ENCODE measurements at places on chromosomes 2 and 18.
A peak's percentile ranks its signal among the peaks of the same experiment; 100 is the strongest.

DNA sequence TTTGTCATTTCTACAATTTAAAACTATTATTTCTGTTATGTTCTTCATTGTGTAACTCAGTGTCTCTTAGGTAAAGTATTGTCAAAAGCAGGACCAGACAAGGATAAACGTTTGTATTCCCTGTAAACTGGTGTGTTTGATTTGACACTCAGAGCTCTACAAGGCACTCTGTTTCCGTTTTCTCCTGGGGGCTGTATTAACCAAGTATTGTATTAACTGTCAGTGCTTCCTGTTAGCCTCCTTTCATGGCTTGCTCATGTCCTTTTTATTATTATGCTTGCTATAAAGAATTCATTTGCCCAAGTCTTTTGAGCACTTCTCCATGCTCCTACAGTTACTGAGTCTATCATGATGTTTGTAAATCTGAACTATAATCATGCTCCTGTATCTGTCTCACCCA is 323.7 kb downstream of the LPIN1 start:
- no peak for DNase-seq

GRCh38 chr2:237736783-237737182 is 61.8 kb upstream of the RBM44 start:
- DNase-seq = no peak

DNA sequence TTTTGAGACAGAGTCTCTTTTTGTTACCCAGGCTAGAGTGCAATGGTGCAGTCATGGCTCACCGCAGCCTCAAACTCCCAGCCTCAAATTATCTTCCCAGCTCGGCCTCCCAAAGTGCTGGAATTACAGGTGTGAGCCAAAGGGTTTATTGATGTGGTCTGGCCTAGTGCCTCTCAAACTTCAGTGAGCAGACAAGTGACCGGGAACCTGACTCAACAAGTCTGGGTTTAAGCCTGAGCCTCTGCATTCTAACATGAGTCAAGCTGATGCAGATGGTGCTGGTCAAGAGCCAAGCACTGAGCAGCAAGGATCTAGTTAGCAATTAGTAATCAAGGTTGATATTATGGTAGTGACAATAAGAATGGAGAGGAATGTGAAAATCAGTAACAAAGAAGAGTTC is 21.3 kb downstream of the CDK15 start:
- DNase-seq = no peak

GRCh38 chr2:239000089-239000488 is 152.2 kb downstream of the TWIST2 start:
- no peak for DNase-seq

GRCh38 chr18:71388148-71388547 is 1099.3 kb downstream of the SOCS6 start:
- no peak for DNase-seq

DNA sequence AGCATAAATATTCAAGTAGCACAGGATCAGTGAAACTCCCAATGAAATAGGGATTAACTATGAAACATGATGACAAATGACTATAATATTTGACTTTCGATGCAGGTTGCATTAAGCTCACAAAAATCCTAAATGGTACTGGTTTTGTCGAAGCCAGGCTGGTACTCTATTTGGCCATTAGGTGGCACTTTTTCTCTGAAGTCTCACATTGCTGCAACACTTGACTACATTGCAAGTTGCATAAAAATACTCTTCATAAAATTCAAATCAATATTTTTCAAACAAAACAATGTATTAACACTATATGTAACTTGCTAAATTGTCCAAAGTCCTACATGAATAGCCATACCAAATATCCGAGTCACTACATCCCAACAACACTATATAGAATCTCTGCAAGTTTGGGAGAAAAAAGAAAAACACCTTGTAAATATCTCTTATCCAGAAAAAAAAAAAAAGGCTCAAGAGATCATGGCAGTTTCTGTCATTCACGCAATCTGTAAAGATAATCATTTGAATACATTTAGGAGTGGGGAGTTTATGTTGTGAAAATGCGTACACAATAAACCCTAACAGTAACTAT is 9.5 kb downstream of the RTTN start:
- DNase-seq = peak; percentile 48

GRCh38 chr2:224781400-224781799 is 65.2 kb upstream of the CCDC195 start:
- no peak for DNase-seq

DNA sequence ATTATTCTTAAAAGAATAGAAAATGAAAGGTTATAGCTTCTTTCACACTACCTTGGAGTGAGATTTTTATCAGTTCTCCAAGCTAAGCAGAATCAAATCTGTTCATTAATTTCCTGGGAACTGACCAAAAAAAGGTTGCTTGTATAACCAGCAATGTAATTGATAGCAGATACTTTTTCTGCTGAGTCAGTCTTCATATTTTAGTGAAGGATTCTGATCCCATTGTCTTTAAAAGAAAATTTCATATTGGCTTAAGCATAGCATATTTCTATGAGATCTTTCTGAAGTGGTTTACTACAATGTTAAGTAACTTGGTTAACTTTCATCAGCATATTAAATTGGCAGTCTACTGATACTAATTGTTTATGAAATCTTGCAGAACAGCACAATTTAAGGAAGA is 338.0 kb downstream of the TMX3 start:
- DNase-seq = no peak

DNA sequence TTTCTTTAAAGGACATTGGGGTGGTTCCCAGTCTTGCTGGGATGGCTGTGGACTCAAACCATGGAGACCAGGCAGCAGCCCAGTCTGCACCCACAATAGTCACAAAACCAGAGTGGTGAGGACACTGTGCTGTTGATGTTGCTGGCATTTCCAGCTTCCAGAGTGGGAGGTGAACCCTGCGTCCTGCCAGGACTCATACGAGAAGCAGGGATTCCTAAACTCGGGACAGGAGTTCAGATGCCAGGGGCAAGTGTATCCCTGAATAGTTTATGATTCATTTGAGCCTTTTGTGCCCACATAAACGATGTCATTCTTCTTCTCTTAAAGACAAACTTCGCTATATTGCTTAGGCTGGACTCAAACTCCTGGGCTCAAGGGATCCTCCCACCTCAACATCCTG is 62.8 kb downstream of the TCF7L1 start:
- no peak for DNase-seq

DNA sequence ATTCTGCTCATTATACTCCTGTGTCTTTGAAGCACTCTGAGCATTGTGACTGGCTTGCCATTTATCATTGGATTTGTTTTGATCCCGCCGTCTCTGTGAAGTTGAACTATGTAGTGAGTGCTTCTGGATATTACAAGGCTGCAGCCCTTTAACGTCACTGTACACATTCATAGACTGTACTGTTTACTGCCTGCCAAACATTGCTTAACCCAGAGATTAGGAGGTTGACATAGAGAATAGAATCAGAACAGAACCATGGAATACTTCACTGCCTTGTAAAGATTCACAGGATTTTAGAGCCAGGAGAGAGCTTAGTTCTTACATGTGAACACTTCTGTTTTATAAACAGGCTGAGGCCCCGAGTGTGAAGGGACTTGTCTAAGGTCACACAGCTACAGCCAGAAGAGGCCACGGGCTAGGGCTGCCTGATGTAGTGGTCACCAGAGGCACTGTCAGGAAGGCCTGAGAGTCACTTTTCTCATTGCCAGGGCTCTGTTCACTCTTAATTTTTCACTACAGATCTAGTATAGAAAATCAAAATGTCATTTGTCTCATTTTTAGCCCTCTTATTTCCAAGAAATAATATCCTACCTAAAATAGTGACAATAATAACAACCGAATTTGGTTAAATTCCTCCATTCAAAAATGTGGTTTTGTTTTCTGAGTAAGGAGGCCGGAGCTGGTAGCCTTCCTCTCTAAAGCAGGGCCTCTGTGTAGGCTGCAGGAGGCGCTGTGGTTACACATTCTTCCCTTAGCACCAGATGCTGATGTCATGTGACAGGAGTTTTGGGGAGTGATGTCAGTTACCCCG is 87.9 kb downstream of the UGGT1 start:
- peak; percentile 50 for DNase-seq

Measured in activated CD4-positive, alpha-beta T cell treated with anti-CD3 and anti-CD28 coated beads, Interleukin-2, amount 50 U/mL, for 16 hours (primary cell).